ENCODE measurements at places on chromosomes 7 and 10. TPM values are rescaled to one million over a fixed set of nuclear protein-coding genes. Genes with fewer than 3 reads are reported as not detected.

The UBE3C gene
- total RNA-seq = 69.1 TPM

The GIMAP7 gene
- 191 TPM for total RNA-seq

The AGBL3 gene
- 1.6 TPM for total RNA-seq

The BMPER gene
- total RNA-seq = not detected

The ITPRID1 gene
- not detected for total RNA-seq

The DENND2A gene
- not detected for total RNA-seq

The PHKG1 gene
- total RNA-seq = 3.7 TPM

Measured in T-helper 2 cell treated with Interferon-gamma antibody and Interleukin-4, amounts not matched to agents 100 ng/mL and 5 ng/mL, for 36 hours (primary cell).